ENCODE measurements at places on chromosomes 5 and 9. TPM values are rescaled to one million over a fixed set of nuclear protein-coding genes. Genes with fewer than 3 reads are reported as not detected.

GRCh38 chr5:89229331-89230070, 346.5 kb upstream of the MEF2C start:
- H3K4me1 ChIP-seq = no peaks in the 10 kb centered on the region
- H3K4me3 ChIP-seq = no peak overlapping the region
- peak; percentile 14 for DNase-seq
- H3K27ac ChIP-seq = no peak overlapping the region
- H3K27me3 ChIP-seq = no peaks in the 10 kb centered on the region

DNA sequence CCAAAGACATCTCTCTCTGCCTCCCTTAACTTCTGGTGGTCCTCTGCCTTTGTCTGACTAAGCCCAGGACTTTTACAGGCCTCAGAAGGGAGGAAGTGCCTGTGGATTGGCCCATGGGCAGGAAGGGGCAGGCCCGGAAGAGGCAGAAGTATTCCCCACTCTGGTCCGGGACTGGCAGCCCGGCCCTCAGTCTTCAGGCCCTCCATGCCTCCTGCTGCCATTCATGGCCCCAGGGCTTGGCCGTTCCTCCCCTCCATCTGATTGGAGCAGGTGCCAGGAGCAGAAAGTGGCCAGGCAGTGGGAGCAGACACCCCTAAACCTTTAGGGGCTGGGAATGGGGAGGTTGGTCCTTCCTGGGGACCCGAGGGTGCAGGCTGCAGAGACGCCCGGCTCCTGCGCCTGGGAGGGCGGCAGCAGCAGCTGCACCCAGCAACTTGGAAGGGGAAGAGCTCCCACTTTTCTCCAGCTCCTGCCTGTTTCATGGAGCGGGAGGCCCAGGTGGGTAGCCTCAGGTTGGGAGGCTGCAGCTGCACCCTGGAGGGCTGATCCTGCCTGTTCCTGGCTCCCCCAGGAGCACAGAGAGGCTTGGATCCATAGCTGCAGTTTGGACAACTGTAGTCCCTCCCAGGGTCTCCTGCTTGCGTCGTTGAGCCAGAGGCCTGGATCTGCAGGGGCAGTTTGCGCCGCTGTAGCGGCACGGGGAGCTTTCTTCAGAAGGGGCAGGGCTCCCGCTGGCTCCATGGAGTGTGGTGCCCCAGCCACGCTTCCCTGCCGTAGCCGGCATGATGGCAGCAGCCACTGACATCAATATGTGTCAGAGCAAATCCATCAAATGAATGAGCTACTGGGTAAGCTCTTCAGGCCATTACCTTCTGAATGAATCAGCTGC, 661.5 kb upstream of the NUDT12 start:
- no peak overlapping the region for H3K27ac ChIP-seq
- H3K36me3 ChIP-seq = no peaks in the 10 kb centered on the region
- no peaks in the 10 kb centered on the region for H3K4me1 ChIP-seq
- no peak for DNase-seq
- H3K4me3 ChIP-seq = no peak overlapping the region
- no peaks in the 10 kb centered on the region for H3K27me3 ChIP-seq

The MGAT4B gene
- 95.9 TPM for total RNA-seq

DNA sequence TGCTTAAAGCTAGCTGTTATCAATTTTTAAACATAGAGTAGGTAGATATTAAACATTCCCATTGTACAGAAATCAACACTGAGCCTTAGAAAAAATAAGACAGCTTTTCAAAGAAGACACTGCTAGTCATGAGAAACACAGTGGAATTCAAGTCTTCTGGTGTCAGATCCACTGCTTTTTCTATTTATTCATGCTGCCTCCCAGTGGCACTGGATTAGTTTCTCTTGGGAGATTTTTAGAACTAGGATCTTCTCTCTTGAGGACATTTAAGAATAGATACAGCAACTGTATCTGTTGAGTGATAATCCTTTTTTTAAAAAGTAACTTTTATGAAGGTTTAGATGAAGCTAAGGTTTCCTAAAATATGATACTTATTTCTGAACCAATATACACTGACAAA, 1635.4 kb upstream of the C9orf72 start:
- DNase-seq = no peak
- H3K4me3 ChIP-seq = no peak overlapping the region
- H3K36me3 ChIP-seq = no peaks in the 10 kb centered on the region
- no peak overlapping the region for H3K27ac ChIP-seq

The CDO1 gene
- 8.3 TPM for total RNA-seq

GRCh38 chr9:126057121-126057825, 269.4 kb upstream of the MVB12B start:
- H3K36me3 ChIP-seq = no peaks in the 10 kb centered on the region
- peaks cover 66% of the 10 kb centered on the region for H3K27me3 ChIP-seq
- no peak for DNase-seq
- no peak overlapping the region for H3K4me3 ChIP-seq
- no peak overlapping the region for H3K27ac ChIP-seq
- H3K4me1 ChIP-seq = no peaks in the 10 kb centered on the region

- H3K4me1 ChIP-seq = peaks cover 6% of the 10 kb centered on the region
- H3K27me3 ChIP-seq = no peaks in the 10 kb centered on the region
- no peak overlapping the region for H3K27ac ChIP-seq
- H3K36me3 ChIP-seq = peaks cover 15% of the 10 kb centered on the region
- no peak overlapping the region for H3K4me3 ChIP-seq
These were observed 3.5 kb downstream of the PRXL2C start for GRCh38 chr9:96651626-96652025.

DNA sequence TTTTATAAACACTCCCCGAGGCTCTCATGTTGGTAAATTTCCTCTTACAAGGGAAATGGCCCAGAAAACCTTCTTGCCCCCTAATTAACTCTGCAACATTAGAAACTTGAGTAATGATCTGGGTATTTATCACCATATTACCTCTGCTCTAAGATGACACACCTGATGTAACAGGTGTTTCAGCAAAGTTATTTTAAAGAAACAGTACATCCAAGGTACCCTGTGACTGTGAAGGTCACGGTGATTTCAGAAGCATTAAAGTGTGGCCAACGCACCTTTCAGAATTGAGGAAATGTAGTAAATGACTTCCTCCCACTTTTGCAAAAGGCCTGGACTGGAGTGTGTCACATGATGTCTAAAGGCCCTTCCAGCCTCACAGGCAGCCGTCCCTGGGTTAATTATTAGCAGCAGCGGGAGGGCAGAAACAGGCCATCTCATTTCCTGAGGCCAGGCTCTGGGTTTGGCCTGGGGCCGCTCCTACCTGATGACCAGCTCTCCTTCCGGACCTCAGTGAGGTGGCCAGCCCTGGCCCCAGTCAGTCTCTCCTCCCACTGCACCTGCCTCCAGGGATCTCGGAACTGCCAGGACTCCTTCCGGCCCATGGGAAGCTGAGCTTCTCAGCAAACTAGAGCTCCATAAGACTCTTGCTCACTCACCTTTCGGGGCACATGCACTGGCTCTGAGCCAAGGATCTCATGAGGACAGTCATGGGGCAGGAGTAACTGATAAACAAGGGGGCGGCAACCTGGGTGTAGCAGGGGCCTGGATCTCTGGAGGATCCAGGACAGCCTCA, 20.7 kb downstream of the PTPN3 start:
- no peak overlapping the region for H3K4me3 ChIP-seq
- H3K36me3 ChIP-seq = no peaks in the 10 kb centered on the region
- no peak for DNase-seq
- no peaks in the 10 kb centered on the region for H3K27me3 ChIP-seq
- no peak overlapping the region for H3K27ac ChIP-seq
- H3K4me1 ChIP-seq = peaks cover 6% of the 10 kb centered on the region

- no peak overlapping the region for H3K27ac ChIP-seq
- no peak overlapping the region for H3K4me3 ChIP-seq
- DNase-seq = no peak
- no peaks in the 10 kb centered on the region for H3K27me3 ChIP-seq
These were observed 122.4 kb upstream of the C6 start for GRCh38 chr5:41335596-41336181.

DNA sequence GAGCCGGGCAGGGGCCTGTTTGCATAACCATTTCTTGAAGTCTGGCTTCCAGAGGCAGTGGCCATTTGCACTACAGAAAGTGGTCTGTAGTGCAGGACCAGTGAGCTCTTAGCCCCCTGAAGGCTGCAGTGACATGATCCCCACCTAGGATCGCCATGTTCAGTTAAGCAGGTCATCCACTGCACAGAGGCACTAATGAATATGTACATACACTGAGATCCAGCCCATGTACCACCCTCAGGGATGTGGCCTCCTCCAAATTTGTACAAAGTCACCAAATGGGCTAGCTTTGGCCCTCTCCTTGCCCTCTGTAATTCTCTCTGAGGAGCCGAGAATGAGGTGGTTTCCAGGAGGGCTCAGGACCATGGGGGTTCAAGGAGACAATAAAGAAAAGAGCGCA, 8.3 kb upstream of the SUSD3 start:
- peak; percentile 44 for DNase-seq
- H3K36me3 ChIP-seq = no peaks in the 10 kb centered on the region
- peaks cover 2% of the 10 kb centered on the region for H3K4me1 ChIP-seq
- no peak overlapping the region for H3K4me3 ChIP-seq

DNA sequence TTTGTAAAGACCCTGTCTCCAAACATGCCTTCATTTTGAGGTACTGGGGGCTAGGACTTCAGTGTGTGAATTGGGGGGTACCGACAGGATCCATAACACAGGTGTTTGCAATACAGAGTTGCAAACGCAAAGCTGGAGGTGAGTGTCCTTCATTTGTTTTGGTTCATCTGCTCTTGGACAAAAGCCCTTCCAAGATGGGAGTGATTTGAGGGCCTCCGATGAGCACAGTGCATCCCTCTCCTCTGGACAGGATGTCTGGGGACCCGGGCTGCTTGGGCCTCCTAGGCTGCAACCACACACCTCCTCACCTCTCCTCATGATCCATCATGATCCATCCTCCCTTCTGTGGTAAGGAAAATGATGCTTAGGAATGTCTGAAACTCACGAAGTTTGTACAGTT, 23.8 kb downstream of the FGD3 start:
- H3K4me1 ChIP-seq = no peaks in the 10 kb centered on the region
- no peak overlapping the region for H3K4me3 ChIP-seq
- H3K27ac ChIP-seq = no peak overlapping the region
- H3K36me3 ChIP-seq = no peaks in the 10 kb centered on the region

DNA sequence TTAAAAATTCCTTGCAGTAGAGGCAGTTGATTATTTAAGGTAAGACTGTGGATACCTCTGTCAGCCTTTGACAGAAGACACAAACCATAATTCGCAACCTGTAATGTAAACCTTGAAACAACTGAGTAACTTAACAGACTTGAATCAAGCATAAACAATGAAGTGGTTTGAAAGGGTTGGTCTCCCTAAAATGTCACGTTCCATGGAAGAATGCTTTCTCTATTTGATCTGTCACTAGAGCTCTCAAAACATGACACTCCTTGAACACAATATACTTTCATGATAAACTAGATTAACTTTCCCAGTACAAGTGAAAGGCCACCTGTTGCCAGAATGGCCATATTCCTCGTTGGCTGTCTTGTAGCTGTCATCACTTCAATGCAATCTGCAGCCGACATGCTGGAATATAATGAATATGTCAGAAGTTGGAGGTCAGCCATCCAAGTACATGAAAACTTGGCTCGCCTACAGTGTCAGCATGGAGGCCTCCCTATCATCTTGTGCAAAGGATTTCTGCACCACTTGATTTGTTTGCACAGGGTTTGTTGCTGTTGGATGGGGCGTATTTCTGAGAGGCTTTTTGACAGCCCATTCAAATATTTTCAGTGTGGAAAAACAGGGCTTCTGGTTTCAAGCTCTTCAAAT, 228.0 kb downstream of the TLE4 start:
- H3K4me3 ChIP-seq = no peak overlapping the region
- peaks cover 10% of the 10 kb centered on the region for H3K4me1 ChIP-seq
- H3K27me3 ChIP-seq = no peaks in the 10 kb centered on the region
- no peaks in the 10 kb centered on the region for H3K36me3 ChIP-seq

The ECM2 gene
- 62.2 TPM for total RNA-seq

- H3K27me3 ChIP-seq = peaks cover 4% of the 10 kb centered on the region
- H3K4me3 ChIP-seq = no peak overlapping the region
- no peaks in the 10 kb centered on the region for H3K36me3 ChIP-seq
- peaks cover 6% of the 10 kb centered on the region for H3K4me1 ChIP-seq
- peak; percentile 58 for DNase-seq
These were observed 8.2 kb upstream of the ZFYVE16 start for GRCh38 chr5:80399526-80400239.

The NHP2 gene
- total RNA-seq = 66.2 TPM

The SOX30 gene
- total RNA-seq = under 0.01 TPM

DNA sequence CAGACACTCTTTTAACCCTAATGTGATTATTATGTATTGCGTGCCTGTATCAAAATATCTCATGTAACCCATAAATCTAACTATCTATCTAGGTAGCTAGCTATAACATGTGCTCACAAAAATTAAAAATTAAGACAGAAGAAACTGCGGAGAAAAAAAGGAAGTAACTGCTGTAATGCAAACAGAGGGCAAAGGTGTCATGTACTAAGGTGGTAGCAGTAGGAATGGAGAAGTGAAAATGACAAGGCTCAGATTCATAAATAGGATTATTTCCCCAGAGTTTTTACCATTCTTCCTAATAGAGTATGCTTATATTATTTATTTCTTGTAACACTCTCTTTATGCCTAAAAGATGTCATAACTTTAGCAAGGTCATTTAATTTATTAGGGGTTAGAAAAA, 1527.5 kb upstream of the C9orf72 start:
- no peak for DNase-seq
- H3K36me3 ChIP-seq = no peaks in the 10 kb centered on the region
- H3K27me3 ChIP-seq = no peaks in the 10 kb centered on the region
- no peak overlapping the region for H3K4me3 ChIP-seq

The CSF1R gene
- 0.88 TPM for total RNA-seq

- H3K4me1 ChIP-seq = peaks cover 12% of the 10 kb centered on the region
- H3K4me3 ChIP-seq = no peak overlapping the region
- H3K27me3 ChIP-seq = no peaks in the 10 kb centered on the region
- H3K36me3 ChIP-seq = no peaks in the 10 kb centered on the region
- DNase-seq = peak; percentile 82
- H3K27ac ChIP-seq = peak overlapping the region; percentile 70
These were observed 195.3 kb upstream of the KLF9 start for GRCh38 chr9:70609542-70610286.

- H3K4me1 ChIP-seq = peaks cover 23% of the 10 kb centered on the region
- H3K27me3 ChIP-seq = no peaks in the 10 kb centered on the region
- H3K27ac ChIP-seq = peak overlapping the region; percentile 82
These were observed 200.8 kb downstream of the PLK2 start for GRCh38 chr5:58258984-58259684.

DNA sequence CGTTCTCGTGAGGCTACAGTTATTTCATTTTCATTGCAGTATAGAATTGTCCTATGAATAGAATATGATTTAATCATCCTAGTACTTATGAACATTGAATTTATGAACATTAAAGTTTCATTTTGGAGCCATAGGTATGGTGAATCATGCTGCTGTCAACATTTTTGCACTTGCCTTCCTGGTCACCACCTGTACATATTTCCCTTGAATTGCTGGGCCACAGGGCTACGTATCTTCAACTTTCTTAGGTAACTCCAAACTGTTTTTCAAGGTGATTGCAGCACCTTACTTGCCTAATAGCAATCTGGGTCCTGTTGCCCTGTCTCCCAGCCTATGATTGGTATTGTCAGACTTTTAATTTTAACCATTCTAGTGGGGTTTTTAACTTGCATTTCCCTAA, 6.5 kb upstream of the RNF145 start:
- H3K36me3 ChIP-seq = no peaks in the 10 kb centered on the region
- no peaks in the 10 kb centered on the region for H3K27me3 ChIP-seq
- DNase-seq = no peak
- H3K27ac ChIP-seq = no peak overlapping the region
- no peaks in the 10 kb centered on the region for H3K4me1 ChIP-seq

GRCh38 chr5:39149966-39150365, 69.4 kb downstream of the FYB1 start:
- no peak overlapping the region for H3K4me3 ChIP-seq
- H3K27ac ChIP-seq = no peak overlapping the region
- no peaks in the 10 kb centered on the region for H3K36me3 ChIP-seq

The AIF1L gene
- total RNA-seq = under 0.01 TPM

All from osteoblast (primary cell).